ENCODE measurements at places on chromosomes 4 and X.

DNA sequence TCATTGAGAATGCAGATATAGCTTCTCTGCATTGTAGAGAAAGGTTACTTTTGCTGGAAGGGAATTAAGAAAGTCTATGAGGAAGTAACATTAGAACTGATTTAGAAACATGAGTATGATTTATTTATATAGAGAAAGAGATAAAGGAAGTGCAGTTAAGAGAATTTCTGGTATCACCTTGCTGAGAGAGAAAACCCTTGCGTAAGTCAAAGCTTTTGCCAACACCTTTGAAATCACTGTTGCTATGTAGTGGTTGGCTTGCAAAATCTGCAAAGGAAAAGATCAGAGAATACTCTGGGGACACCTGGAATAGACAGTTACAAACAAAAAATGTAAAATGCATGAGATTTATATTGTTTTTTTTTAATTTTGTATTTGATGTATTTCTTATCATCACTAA, 137.3 kb upstream of the RXFP1 start:
- DNase-seq, result no peak

GRCh38 chr4:88177983-88178625, 19.7 kb upstream of the ABCG2 start:
- DNase-seq, result no peak

GRCh38 chrX:7215842-7216241, 67.9 kb upstream of the PUDP start:
- no peak for DNase-seq

- no peak for DNase-seq
Measured at GRCh38 chrX:2584251-2585157, 83.7 kb upstream of the DHRSX start.

DNA sequence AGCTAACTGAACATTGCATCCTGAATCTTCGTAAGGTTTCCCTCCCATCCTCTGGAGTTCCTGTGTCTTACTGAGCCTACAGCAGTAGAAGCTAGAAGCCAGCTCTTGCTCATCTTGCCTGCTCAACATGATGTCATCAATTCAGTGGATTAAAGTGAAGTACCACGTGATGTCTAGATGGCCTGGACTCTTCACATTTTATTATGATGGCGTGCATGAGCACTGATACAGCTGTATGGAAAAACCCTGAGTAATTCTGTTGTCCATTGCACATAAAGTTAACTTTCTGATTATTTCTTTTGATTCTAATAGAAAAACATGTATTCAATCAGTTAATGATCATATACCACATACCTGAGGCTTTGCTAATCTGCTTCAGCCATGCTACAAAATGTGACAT, 2387.7 kb upstream of the TENM3 start:
- DNase-seq, result no peak

DNA sequence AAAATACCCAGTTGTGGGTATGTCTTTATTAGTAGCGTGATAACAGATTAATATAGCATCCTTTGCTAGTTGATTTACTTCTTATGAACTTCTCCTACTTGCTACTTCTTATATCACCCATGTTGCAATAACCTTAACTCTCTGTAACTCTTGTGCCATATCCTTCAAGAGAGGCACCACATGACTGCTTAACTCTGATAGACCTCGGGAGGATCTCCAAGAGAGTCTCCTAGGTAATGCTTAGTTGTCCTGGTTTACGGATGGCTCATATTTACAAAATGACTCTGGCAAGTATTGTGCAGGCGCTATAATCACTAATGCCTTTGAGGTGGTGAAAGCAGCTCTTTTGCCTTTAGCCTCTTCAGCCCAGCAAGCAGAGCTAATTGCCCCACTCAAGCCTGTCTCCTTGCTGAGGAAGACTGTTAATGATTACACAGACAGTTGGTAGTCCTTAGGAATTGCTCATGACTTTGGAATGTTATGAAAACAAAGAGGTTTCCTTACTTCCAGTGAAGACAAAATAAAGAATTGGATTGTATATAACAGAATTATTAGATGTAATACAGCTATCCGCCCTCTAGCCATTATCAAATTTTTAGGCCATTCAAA, 1305.8 kb downstream of the PCDH7 start:
- DNase-seq, result no peak

GRCh38 chr4:176357359-176358082, 37.8 kb downstream of the SPCS3 start:
- no peak for DNase-seq

GRCh38 chrX:104435249-104435648, 130.8 kb upstream of the IL1RAPL2 start:
- DNase-seq, result no peak

GRCh38 chr4:137892134-137892533, 350.0 kb downstream of the SLC7A11 start:
- DNase-seq, result no peak

DNA sequence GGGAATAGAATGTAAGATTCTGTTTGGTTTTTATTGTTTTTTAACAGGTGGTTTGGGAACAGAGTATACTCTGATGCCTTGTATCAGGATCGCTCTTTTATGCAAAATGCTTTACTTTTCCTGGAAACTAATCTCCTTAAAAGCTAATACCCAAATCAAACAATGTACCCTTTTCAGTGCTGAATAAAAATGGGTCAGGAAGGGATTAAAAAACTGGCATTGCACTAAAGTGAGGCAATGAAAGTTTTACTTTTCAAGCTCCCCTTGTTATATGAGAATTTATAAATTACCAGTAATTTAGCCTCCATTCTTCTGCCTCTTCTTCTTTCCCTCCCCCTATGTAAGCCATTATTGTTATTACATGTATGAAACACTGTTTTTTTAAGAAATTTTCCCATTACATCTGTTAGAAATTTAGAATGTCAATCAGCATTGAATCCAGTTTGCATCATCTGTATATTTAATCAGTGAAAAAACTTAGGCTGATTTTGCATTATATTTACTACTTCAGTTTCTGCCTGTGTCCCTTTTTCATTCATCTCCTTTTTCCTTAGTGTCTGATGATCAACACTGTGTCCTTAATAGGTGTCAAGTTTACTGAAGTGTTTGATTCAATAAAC, 89.7 kb upstream of the NPNT start:
- no peak for DNase-seq

DNA sequence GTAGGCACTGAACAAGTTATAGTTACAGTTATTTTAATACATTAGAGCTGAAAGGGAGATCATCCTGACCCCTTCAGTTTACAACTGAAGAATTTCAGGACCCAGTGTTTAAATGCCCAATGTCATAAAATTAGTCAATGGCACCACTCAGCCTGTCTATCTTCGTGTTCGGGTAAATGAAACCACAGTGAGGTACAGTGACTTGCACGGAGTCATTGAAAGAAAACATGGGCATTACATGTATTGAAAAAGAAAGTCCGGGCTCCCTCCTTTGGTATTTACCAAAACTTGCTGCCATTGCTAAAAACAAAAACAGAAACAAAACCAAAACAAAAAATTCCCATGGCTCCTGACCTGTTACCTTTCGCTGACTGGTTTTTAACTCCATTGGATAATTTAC, 131.7 kb downstream of the SH2D1A start:
- no peak for DNase-seq

DNA sequence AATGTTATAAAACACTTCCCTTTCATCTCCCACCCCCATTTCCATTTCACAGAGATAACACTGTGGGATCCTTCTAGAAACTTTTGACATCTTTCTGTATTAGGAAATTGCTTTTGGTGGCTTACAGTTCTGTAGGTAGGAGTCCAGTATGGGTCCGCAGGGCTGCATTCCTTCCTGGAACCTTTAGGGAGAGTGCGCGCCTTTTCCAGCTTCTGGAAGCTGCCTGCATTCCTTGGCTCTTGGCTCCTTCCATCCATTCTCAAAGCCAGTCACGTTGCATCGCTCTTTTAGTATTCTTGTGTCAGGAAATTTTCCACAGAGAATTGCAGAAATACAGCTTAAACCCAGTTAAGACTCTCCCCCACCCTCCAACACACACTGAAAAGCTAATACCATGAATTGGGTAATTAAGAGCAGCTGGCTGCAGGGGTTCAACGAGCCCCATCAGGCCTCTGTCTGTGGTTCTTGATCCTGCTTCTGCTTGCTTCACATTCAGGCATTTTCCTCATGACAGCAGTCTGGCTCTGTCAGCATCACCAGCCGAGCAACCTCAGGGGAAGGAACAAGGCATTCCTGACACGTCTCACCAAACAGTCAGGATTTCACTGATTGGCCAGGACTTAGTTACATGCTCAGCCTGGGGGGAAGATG, 48.8 kb downstream of the SEPTIN11 start:
- DNase-seq, result no peak

DNA sequence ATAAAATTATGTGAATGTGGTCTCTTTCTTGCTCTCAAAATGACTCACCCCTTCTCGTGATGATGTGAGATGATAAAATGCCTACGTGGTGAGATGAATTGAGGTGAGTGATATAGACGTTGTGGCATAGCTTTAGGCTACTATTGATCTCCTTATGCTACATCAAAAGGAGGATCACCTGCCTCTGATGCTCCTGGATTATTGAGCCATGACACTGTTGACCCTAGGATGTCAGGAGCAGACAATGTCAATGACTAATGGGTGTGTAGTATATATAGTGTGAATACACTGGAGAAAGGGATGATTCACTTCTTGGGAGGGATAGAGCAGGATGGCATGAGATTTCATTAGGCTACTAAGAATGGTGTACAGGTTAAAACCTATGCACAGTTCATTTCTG, 210.7 kb upstream of the PRPS2 start:
- no peak for DNase-seq

DNA sequence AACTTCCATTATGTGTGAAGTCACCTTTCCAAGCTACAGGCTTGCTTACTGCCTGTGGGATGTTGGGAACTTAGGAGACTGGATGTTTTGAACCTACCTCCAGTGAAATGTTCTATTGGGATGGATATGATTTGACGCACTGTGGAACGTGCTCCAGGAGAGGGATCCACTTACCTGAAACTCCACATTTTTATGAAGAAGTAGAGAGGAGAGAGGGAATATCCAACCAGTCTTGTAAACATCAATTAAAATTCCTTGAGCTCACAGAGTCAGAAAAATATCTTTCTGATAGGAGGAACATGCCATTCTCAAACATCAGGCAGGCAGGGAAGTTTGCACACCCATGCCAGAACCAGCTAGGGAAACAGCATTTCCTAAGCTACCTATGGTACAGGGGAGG, 91.1 kb upstream of the MAOA start:
- DNase-seq, result no peak

- DNase-seq, result no peak
Measured at GRCh38 chr4:185682236-185682635, 129.8 kb downstream of the SORBS2 start.

- DNase-seq, result no peak
Measured at GRCh38 chr4:87092389-87093141, 127.9 kb downstream of the KLHL8 start.

DNA sequence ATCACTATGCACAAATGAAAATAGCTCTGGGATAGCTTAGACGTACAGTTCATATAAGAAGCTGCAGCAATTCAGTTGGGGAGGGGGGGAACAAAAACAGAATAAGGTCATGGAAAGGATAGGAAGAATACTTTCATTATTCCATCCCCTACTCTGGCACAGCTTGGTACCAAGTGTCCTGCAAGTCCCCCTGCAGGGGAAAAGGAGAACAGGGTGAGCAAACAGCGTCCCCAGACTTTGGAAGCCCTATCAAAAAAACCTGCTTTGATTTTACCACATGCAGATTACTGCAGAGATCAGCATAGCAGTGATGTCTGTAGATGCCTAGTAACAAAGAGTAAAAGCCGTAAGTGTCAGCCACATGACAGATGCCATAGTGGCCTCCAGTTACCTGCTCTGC, 209.4 kb upstream of the NEIL3 start:
- DNase-seq, result no peak

DNA sequence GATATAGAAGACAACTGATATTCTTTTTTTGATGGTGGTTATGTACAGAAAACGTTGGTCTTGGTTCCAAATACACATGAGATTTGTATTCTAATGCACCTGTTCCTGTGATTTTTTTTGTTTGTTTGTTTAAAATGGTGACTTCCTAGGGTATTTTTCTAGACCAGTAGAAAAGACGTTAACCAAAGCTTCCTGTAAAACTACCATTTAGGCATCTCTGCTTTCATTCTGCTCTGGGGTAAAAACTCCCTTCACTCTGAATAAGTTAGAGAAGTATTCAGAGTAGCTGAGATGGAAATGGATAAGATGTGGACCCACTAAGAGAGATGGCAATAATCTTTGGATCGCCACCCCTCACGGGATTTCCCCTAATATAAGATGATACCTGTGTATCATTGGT, 343.2 kb upstream of the KLF3 start:
- no peak for DNase-seq

GRCh38 chrX:37000140-37000539, 8.0 kb upstream of the FAM47C start:
- no peak for DNase-seq

DNA sequence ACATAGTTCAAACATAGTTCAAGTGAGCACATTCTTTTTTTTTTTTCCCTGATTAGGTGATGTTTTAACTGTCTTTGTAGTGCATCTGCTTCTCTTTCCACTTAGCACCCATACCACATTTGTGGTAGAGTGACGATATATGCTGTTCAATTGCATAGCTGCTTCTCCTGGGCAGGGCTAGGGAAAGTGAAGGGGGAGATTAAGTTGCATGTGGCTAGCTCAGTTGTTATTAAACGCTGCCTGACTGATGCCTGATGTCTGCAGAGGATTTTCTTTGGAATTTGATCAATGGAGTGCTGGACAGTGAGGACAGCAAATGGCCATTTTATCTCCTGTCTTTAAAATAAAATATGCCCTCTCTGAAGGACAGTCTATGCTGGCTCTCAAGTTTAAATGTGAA, 63.7 kb downstream of the ANK2 start:
- no peak for DNase-seq

All from stimulated activated CD4-positive, alpha-beta T cell treated with anti-CD3 and anti-CD28 coated beads, Interleukin-1b, Interleukin-23, amount 100 ng/mL, for 24 hours (primary cell).